ENCODE measurements at places on chromosomes 11 and 22.

DNA sequence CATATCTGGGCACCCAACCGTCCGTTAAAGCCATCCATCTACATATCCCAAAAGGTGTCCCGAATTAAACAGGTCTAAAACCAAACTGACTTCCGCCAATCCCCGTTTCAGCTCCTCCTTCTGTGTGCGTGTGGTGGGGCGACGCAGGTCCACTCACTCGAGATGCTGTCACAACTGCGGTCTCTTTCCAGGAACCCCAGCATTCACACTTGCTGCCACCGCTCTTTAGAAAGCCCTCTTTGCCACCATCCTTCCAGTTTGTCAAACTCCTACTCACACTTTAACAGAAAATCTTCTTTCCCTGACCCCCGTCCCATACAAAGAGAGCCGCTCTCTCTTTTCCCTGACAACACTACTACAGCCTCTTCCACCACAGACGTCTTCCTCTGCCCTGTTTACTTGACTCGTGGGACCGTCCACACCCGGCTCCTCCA is 467 bp downstream of the ESS2 start:
- peak; percentile 26 for DNase-seq

- peak; percentile 93 for DNase-seq
Measured at GRCh38 chr11:71448257-71449171, at the start of gene DHCR7. TSS of gene DHCR7 (minus strand) at chr11:71448393. CDS start at chr11:71444952, 3,441 bp downstream.

DNA sequence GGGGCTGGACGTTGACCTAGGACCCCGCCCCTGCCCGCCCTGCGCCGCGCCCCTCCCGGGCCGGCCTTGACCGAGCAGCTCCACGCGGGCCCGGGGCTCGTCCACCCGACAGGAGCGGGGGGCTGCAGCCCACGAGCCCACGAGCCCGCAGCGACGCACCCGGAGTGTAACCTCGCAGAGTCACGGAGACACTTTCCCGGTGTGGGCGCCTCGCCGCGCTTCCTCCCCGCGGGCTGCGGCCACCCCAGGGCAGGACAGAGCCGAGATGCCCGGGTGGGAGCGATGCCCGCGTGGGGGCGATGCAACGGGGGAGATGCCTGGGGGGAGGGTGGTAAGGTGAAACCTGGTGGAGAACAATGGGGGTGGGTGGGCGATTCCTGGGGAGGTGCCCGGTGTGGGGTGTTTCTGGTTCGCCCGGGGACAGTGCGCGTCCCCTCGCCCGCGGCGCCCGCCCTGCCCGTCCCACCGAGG is 4.9 kb upstream of the ZBED4 start:
- DNase-seq = no peak

DNA sequence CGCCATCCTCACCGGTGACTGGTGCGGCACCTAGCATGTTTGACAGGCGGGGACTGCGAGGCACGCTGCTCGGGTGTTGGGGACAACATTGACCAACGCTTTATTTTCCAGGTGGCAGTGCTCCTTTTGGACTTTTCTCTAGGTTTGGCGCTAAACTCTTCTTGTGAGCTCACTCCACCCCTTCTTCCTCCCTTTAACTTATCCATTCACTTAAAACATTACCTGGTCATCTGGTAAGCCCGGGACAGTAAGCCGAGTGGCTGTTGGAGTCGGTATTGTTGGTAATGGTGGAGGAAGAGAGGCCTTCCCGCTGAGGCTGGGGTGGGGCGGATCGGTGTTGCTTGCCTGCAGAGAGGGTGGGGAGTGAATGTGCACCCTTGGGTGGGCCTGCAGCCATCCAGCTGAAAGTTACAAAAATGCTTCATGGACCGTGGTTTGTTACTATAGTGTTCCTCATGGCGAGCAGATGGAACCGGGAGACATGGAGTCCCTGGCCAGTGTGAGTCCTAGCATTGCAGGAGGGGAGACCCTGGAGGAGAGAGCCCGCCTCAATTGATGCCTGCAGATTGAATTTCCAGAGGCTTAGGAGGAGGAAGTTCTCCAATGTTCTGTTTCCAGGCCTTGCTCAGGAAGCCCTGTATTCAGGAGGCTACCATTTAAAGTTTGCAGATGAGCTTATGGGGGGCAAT is 1.1 kb downstream of the NEAT1 start:
- DNase-seq = peak; percentile 51

DNA sequence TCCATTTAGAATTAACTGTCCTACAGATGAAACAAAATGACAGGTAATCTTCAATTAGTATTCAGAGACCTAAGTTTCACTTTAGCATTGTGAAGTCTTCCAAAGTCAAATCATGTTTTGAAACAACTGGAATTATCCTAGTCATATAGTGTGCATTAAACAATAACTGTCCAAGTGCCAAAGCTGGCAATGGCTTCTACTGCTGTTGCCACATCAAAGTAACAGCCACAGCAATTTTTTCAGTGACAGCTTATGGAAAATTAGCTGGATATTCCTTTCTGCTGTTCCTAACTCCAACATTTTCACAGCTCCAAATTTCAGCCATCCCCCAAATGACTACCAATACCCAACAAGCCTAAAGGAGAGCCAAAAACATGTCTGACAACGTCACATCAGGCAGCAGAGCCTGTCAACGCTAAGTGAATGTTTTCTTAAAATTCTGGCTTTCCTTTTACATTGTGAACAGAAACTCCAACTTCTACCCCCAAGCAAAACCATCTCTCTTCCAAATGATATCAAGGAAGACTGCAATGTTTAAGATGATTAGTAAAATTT is 45.3 kb upstream of the CCDC34 start:
- no peak for DNase-seq

- DNase-seq = no peak
Measured at GRCh38 chr11:64712430-64713015, 10.5 kb downstream of the NRXN2 start.

DNA sequence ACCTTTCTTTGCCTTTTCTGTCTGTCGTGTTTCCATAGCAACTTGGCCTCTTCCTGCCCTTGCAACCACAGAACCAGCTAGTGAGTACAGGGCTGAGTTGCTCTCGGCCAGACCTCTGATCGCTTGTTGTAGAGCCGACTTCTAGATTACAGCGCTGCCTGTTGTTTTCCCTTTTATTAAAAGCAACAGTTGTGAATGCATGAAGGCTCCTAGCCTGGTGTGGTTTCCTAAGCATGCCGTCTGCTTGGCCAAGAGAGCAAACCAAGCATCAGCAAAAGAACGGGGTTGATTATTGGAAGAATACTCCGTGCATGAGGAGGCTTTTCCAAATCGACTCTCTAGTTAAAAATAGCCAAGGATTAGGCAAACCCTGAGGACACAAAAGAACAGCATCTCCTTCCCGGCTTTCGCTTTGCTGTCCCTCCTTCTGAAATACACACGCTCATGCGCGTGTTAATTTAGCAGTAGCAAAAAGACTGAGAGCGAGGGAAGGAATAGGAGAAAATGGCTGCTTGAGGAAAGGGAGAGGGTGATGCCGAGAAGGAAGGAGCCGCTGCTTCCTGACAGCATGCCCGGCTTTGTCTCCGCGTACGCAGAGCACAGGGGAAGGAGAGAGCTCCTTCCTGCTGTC is 71.5 kb upstream of the TTC12 start:
- no peak for DNase-seq

All from CD4-positive, alpha-beta T cell treated with Interleukin-1 beta for 1 hour (primary cell).